ENCODE measurements at places on chromosomes 4 and X.

GRCh38 chr4:15402146-15402545, 25.7 kb upstream of the C1QTNF7 start:
- no peak for DNase-seq

- DNase-seq = no peak
Measured at GRCh38 chrX:147875866-147876596, 35.7 kb upstream of the FMR1 start.

- DNase-seq = no peak
Measured at GRCh38 chr4:124977045-124977444, 264.5 kb upstream of the ANKRD50 start.

GRCh38 chrX:107384397-107385105, 64.9 kb upstream of the FRMPD3 start:
- DNase-seq = no peak

GRCh38 chr4:42895452-42895851, 2.9 kb downstream of the GRXCR1 start:
- DNase-seq = no peak

DNA sequence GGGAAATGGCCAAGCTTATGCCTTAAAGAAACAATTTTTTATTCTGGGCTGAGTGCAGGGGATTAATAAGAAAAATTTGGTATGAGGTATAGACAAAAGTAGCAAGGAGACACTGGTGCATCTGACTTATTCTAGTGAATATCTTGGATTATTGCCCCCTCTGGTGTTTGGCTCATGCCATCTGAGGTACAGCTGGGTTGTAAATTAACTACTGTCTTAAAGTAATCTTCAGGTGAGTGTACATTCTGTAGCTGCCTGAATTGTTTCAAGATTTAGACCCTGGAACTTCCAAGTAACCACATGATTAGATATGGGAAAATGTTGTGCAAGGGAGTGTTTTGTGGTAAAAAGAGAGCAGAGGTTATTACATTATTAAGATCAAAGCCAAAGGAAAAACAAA, 988.7 kb downstream of the FAM133A start:
- DNase-seq = no peak

GRCh38 chr4:173252024-173252935, 81.9 kb downstream of the HMGB2 start:
- DNase-seq = no peak

DNA sequence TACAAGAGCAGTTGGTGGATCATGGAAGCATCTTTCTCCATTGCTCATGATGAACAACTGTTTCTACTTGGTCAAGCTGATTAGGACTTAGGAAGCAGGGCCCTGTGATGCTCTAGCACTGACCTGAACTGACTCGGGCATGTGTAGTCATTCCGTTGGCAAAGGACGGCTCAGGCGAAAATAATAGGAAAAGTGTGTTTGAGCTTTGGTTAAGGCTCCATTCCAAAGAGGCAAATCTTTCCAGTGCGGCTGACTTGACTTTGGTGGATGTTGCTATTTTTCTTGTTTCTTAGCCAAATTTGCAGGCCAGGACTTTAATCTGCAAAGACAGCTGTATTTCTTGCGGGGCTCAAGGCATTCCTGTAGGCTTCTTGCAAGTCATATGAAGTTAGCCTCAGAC, 39.5 kb downstream of the ZNF518B start:
- DNase-seq = no peak

DNA sequence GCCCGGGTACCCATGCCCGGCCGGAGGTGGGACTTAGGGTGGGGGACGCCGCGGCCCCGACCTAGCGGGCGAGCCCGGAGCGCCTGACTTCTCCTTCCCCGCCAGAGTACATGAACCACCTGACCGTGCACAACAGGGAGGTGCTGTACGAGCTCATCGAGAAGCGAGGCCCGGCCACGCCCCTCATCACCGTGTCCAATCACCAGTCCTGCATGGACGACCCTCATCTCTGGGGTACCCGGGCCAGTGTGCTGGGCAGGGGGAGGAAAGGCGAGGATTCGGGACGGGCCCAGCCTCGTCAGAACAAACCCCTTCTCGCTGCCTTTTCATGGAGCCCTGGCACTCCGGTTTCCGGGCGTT, 622 bp downstream of the TAFAZZIN start:
- DNase-seq = peak; percentile 53

DNA sequence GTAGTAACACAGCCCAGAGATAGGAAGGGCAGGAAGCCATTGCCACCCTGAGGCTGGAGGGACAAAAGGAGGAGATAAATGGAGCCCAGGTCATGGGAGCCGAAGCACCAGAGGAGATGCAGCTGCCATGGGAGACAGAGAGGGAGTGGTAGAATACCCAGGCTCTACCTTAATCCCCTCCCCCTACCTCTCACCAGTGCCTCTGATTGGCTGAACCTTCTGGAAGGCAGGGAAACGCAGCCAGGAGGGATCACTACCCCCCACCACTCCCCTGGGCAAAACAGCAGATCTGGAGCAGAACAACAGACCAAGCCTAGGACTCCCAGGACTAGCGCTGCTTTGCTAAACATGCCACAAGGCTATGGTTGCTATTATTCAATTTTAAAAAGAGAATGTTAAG, 114.2 kb downstream of the ZNF827 start:
- DNase-seq = no peak

GRCh38 chr4:99722006-99722405, 64.4 kb upstream of the C4orf54 start:
- no peak for DNase-seq

DNA sequence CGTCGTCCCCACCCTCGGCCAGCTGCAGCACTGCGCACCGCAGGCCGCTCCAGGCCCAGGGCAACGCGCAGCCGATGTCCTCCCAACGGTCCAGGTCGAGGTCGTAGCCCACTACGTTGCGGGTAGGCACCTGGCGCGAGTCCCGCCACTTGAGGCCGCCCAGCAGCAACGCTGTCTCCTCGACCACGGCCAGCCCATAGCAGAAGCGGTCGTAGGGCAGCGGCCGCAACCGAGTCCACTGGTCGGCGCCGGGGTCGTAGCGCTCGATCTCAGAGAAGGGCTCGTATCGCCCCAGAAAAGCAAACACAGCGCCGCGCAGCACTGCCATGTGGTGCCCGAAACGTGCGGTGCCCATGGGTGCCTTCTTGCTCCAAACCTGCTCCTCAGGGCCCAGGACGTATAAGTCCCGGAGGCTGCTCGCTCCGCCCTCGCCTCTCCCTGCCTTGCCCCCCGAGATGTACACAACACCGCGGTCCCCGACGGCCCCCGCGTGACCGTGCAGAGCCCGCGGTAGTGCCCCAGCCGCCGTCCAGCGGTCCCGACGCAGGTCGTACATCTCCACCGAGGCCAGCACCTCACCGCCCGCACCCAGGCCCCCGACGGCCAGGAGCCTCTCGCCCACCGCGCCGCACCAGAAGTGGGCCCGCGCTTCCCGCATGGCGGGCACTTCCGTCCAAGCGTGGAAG, 2.1 kb downstream of the KLHL34 start:
- no peak for DNase-seq

- no peak for DNase-seq
Measured at GRCh38 chrX:50471390-50471789, 765 bp upstream of the DGKK start.

- DNase-seq = no peak
Measured at GRCh38 chrX:30275498-30275897, 28.6 kb downstream of the MAGEB1 start.

DNA sequence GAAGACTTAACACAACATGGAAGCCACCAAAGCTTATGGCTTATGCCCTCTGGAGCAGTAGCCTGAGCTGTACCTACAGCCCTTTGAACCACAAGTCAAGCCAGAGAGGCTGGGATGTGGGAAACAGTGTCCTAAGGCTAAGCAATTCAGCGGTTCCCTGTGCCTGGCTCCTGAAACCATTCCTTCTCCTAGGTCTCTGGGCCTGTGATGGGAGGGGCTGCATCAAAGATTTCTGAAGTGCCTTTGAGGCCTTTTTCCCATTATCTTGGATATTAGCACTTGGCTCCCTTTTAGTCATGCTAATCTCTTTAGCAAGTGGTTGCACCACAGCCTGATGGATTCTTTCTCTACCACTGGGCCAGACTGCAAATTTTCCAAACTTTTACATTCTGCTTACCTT, 140.5 kb upstream of the NUDT10 start:
- no peak for DNase-seq

GRCh38 chr4:165464813-165465381, 86.1 kb downstream of the CPE start:
- DNase-seq = no peak

GRCh38 chr4:128162434-128162833, 101.3 kb downstream of the LARP1B start:
- DNase-seq = no peak

GRCh38 chr4:40923316-40924095, 173.8 kb downstream of the NSUN7 start:
- DNase-seq = no peak

GRCh38 chr4:2795300-2795892, 2.5 kb downstream of the SH3BP2 start:
- no peak for DNase-seq

All from NK-92 treated with Interleukin-12 subunit alpha and Interleukin-12 subunit beta, amount 100 ng/mL, for 24 hours (cell line).